ENCODE measurements at places on chromosomes 11 and 22.

GRCh38 chr11:131602431-131602830 is 232.0 kb downstream of the NTM start:
- DNase-seq, result no peak

GRCh38 chr11:3021125-3021524 is 29.0 kb upstream of the NAP1L4 start:
- DNase-seq, result no peak

DNA sequence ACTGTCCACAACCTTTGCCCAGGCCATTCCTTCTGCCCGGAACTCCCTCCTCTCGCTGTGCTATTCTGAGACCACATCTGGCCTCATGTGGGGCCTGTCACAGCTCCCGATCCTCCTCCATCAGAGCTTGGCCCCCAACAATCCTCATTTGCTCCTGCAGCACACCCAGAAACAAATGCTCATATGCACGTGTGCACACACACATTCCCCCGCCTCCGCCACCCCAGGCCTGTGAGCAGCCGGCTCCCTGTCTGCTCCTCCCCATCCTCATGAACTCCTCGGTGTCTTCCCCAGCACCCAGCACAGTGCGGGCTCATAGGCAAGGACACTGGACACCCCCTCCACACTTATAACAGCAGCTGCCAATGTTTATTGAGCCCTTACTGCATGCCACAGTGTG is 29.7 kb upstream of the PICK1 start:
- no peak for DNase-seq

DNA sequence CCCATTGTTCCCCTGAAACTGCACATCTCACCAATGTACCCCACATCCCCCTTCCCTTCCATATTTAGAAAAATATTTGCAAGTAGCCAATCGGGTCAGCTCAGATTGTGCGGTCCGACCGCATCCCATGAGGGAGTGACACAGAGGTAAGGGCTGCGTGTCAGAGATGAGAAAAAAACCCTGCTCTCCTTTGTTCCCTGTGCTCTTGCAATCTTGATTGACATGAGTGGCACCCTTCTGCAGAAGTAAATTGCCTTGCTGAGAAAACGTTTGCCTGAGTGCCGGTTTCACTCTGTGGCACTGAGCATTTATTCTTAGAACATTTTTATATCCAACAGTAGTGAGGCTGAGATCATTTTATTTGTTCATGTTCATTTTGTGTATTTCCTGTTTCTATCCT is 81.6 kb upstream of the CCDC90B start:
- DNase-seq, result no peak

DNA sequence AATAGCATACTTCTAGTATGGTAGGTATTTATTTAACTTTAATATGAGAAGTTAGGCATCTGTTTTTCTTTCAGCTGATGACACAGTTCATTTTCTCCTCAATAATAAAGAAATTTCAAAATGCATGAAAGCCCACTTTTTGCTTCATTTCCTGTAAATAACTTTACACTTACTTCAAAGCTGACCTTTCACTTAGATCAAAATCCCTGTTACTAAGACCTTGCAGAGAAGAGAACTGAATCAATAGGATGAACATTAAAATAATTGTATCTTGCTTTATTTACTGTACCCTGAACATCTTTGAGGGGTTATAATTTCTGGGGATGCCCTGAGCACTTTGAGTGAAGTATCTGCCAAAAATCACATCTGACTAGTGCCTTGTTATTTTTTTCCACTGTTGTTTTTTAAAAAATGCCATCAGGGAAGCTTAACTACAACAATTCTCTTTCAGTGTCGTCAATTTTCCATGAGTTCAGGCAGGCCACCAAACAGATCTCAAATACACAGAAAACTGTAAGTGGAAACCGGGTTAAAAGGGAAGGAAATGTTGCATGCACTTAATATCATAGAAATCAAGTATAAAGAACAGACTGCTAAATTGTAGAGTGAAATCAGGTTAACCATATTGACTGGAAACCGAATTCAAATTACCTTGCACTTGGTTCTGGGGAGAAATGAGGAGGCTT is 206.2 kb downstream of the MAML2 start:
- DNase-seq, result no peak

- no peak for DNase-seq
Observed at GRCh38 chr11:38924644-38925043, 2326.6 kb upstream of the RAG2 start.

DNA sequence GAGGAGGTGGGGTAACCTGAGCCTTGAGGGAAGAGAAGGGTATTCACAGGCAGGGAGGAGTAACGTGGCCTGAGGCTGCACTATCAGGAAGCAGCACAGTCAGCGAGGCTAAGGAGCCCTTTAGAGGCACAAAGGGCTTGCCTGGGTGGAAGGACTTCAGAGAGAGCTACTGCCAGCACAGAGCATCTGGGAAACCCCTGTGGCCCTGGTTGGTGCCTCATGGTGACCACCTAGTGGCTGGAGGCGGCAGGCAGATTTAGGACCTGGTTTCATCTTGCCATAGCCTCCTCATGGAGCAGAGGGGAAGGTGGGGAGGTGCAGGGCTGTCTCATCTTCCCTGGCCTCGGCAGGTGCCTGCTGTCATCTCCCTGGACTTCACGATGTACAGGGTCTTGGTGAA is 64.5 kb downstream of the MPPED1 start:
- DNase-seq, result no peak

Data from stimulated activated CD8-positive, alpha-beta memory T cell treated with anti-CD3 and anti-CD28 coated beads, Interleukin-2, amount 100 ng/mL, for 1 hour (primary cell).